ENCODE measurements at places on chromosomes 12 and 14.

DNA sequence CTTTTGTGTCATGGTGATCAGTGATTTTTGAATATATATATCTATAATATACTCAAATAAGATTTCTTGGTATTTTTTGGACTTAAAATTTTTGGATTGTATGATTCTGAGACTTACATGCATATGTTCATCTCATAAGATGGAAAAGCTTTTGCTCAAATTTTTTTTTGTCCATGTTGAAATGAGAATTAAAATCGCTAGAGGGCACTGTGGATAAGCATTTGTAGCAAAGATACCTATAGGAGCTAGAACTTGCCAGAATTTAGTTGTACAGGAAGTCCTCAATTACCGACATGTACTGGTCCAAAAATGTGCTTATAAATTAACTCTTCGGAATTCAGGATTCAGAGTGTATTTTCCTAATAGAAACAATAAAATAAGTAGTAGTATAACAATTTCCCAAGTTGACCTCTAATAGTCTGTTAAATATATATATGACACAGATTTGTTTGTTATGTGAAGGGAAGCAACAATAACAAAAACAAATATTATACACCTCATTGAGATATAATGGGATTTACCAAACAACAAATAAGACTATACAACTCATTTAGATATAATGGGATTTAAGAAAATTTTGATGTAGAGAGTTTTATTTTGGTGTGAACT is 179.6 kb downstream of the TMEM117 start:
- no peak for DNase-seq

- DNase-seq, result no peak
Measured at GRCh38 chr12:58459191-58459590, 461.1 kb downstream of the LRIG3 start.

GRCh38 chr12:121579190-121579791 is 1.5 kb downstream of the KDM2B start:
- no peak for DNase-seq

- DNase-seq, result peak; percentile 45
Measured at GRCh38 chr12:94603434-94604365, 46.7 kb downstream of the TMCC3 start.
